Fibroblast of mammary gland (primary cell): ENCODE measurements at places on chromosomes 5 and 9.
A peak's percentile ranks its signal among the peaks of the same experiment; 100 is the strongest.

DNA sequence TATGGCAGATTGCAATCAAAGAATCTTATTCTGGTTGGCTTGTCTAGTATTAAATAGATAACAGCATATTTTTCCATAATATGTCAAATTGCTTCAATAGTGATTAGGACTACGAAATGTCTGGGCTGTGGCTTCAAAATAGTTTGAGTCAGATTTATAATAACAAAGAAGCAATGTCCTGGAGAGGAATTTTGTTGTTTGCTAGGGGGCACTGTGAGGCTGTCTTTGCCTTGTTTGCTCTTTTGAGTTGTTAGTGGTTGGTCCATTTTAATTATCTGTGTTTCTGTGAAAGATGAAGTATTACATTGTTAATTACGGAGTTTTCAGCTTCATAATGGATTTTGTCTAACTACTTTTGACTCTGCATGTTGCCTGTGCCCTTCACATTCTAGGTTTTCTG, 713.6 kb downstream of the TLE4 start:
- DNase-seq: peak; percentile 2

DNA sequence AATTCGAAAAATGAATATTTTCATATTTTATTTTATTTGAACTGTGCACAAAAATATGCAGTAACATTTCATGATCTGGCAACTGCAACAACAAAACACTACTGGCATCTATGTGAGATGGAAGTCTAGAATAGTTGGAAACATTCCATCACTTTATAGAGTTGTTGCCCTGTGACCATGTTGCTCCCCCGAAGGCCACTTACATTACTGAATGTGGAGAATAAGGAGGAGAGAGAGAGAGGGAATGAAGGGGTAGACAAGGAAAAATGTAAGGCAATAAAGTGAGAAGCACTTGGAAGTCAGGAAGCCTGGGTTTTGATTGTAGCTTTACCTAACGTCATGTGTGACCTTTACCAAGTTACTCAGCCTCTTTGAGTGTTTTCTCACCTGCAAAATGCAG, 437.2 kb upstream of the EDIL3 start:
- no peak for DNase-seq

DNA sequence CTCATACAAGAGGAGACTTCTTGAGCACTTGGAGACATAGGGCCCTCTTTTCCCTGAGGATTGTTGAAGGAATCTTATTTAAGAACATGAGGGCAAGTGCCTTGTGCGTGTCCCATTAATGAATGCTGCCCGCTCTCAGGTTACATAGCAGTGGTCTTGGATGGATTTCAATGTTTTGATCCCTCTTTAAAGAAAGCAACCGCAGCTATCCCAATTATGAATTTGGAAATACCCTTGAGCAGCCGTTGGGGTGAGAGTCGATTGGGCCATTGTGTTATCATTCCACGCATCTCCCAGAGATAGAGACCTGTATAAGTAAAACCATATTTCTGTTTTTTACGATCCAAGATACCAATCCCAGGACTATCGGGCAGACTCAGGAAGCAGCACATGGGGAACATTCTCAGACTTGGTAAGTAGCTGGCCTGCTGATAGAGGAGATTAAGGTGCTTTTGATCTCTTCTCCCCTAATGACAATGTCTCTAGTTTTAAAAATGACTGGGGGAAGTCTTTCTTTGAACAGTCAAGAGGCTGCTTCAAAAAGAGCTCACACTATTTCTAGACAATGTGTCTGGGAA, 145.3 kb downstream of the MACROH2A1 start:
- DNase-seq: no peak

DNA sequence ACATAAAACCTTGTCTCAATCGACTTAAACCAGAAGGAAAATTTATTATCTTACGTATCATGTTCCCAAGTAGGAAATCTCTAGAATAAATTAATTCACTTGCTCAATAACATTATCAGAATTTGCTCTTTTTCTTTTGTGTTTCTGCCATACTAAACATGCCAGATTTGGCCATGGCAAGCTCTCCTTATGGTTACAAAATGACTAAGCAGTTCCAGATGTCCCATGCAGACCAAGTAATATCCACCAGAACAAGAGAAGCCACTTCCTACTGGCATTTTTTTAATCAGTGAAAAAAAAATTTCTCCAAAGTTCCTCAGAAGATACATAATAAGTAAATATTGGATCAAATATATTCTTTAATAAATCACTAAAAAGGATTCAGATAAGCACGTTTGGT, 25.2 kb upstream of the ADAMTS6 start:
- peak; percentile 85 for DNase-seq

GRCh38 chr9:132235894-132236661, 74.2 kb downstream of the NTNG2 start:
- peak; percentile 60 for DNase-seq

GRCh38 chr9:113564498-113565237, 101.1 kb downstream of the RGS3 start:
- DNase-seq: peak; percentile 46

- peak; percentile 96 for DNase-seq
Measured at GRCh38 chr9:76866689-76867088, 39.2 kb downstream of the PRUNE2 start.

DNA sequence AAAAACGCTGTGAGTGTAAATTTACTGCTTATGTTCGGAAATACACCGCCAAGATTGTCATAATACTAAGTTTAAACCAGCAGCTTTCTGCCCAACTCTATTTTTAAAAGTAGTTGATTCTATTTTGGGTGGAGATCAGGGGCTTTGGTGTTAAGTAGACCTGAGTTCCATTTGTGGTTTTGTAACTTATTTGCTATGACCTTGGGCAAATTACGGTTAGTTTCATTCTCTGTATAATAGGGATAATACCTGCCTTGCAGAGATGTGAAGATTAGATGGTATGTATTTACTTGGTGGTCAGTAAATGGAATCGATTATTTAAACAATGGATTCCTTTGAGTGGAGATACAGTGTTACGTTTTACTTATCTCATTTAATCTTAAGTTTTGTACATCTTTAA, 1.6 kb downstream of the RAD23B start:
- DNase-seq: no peak

- peak; percentile 57 for DNase-seq
Measured at GRCh38 chr9:28264368-28264767, 691.1 kb upstream of the C9orf72 start.

- peak; percentile 62 for DNase-seq
Measured at GRCh38 chr9:14313951-14314423, at the start of gene NFIB. TSS of gene NFIB (minus strand) at chr9:14314141. CDS start at chr9:14313511, 630 bp downstream.

- DNase-seq: no peak
Measured at GRCh38 chr5:110572729-110573128, 153.7 kb downstream of the TMEM232 start.

DNA sequence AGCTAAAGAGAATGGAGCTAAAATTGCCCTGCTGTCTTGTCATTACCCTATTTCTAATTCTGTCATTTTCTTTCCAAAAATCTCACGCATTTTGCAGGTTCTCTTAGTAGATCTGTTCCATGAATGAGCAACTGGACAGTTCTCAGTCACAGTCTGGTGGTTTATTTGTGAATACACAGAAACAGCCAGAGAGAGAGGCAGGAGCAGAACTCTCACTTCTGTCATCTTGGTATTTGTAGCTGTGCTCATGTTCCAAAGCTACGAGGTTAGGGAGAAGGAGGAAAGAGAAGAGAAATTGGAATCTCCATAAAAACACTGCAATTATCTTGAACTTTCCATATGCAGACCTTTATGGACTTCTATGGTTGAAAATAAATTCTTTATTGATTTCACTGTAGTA, 118.0 kb upstream of the OR13F1 start:
- DNase-seq: no peak

DNA sequence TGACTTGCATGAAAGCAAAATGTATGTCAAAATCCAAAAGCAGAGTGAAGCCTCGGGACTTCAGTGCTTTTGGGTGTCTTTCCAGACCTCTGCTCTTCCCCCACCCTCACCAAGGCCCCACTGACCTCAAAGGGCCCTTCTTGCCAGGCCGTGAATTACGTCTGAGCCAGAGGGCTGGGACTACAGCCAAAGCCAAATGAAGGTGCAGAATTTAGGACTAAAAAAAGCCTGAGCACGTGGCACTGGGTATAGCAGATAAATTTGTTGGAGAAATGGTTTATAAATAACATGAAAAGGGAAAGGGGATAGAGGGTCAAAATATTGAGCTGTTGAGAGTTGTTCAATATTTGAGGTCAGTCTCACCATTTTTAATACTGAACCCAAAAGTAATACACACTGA, 163.4 kb downstream of the GHR start:
- DNase-seq: peak; percentile 33

GRCh38 chr5:37806476-37806875, 33.4 kb downstream of the GDNF start:
- no peak for DNase-seq

DNA sequence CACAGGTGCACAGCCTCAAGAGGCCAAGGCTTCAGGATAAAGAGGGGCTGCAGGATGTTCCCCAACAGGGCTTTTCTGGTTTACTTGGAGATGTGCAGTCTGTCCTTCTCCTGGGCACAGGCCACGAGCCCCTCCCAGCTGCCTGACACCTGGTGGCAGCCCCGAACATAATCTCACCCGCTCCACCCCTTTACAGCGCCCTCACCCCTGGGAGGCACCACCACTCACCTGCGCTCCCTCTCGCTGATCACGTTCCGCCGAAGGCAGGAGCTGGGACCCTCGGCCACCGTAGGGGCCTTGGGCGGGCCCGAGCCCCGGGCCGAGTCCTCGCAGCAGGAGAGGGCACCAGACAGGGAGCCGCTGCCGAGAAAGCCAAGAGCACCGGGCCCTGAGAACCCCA, 514 bp downstream of the SOHLH1 start:
- DNase-seq: no peak

DNA sequence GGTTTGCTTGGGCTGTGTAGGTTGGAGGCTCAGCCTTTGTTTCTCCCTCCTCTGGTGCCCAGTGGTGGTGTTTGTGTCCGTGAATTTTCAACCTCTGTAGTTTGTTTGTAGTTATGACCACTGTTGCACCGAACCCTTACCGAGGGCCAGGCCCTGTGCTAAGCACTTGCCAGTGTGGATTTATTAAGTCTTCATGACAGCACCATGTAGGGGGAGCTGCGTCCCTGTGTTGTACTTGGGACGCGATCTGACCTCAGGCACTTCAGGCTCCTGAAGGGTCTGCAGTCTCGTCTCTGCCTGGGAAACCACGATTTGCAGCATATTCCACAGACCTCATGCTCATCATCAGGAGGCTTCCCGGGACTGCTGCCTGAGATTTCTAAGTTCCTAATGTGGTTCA, 12.8 kb downstream of the TENT4A start:
- no peak for DNase-seq

DNA sequence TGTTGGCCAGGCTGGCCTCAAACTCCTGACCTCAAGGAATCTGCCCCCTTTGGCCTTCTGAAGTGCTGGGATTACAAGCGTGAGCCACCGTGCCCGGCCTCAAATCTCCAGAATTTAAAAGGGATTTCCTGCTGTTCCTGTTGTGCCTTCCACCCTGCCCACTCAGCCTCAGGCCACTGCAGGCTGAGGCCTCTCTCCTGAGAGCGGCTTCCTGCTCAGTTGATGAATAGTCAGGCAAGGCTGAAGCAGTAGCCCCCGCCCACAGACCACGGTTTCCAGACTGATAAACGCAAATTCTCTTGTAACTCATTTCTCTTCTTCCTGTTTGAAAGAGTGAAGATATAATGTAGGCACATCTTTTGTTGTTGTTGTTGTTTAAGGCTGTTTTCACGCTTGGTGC, 127.0 kb upstream of the PLCXD3 start:
- no peak for DNase-seq

- no peak for DNase-seq
Measured at GRCh38 chr9:136720898-136721338, 8.5 kb downstream of the DIPK1B start.

- no peak for DNase-seq
Measured at GRCh38 chr5:103260951-103261350, 2.4 kb downstream of the MACIR start.

GRCh38 chr9:77957652-77958051, 74.0 kb downstream of the GNAQ start:
- no peak for DNase-seq

DNA sequence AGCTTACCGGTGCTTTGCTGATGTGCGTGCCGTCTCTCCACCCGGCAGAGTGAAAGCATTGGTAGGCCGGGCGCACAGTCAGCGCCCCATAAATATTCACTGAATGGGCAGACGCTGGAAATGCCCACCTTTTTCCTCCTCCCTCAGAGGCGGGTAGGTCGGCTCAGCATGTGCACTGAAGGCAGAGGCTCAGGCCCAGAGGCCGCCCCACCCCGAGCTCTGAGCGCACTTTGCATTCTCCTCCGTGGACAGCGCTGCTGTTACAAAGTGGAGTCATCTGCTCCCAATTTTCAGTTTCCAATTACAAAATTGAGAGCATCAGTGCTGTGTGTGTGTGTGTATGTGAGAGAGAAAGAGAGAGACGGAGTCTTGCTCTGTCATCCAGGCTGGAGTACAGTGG, 10.6 kb downstream of the UCK1 start:
- DNase-seq: no peak

GRCh38 chr9:82969291-82969690, 93.7 kb downstream of the RASEF start:
- DNase-seq: no peak

GRCh38 chr5:10235350-10235749, 14.3 kb downstream of the ATPSCKMT start:
- DNase-seq: peak; percentile 37

DNA sequence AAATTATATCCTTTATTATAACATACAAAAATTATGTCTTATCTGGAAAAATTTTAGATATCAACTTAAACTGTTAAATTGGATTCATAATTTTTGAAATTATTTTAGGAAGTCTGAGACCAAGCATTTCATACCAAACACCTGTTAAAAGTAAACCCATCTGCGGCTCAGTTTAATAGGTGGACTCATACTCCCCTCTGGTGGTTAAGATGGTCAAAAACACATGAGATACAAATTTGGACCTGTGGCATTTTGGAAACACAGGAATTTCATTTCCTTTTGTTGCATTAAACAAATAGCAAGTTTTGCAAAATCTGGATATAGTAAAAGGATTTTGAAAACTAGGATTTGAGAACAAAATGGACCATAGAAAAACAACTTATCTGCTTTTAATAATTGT, 53.7 kb downstream of the RGMB start:
- DNase-seq: peak; percentile 60

DNA sequence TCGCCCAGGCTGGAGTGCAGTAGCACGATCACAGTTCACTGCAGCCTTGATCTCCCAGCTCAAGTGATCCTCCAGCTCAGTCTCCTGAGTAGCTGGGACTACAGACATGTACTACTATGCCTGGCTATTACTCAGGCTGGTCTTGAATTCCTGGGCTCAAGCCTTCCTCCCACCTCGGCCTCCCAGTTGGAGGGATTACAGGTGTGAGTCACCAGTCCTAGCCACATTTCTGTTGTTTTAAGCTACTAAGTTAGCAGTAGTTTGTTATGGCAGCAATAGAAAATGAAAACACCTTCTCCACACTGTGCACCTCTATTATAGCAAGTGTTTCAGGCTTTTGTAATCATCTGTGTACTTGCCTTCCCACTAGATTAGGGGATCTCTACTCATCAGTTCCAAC, 588.9 kb upstream of the TLE4 start:
- peak; percentile 19 for DNase-seq

- peak; percentile 53 for DNase-seq
Measured at GRCh38 chr9:115264313-115264712, 146.4 kb upstream of the TNC start.

GRCh38 chr5:158594595-158595242, 505.0 kb downstream of the EBF1 start:
- no peak for DNase-seq
